ENCODE measurements at places on chromosomes 7 and 10.

DNA sequence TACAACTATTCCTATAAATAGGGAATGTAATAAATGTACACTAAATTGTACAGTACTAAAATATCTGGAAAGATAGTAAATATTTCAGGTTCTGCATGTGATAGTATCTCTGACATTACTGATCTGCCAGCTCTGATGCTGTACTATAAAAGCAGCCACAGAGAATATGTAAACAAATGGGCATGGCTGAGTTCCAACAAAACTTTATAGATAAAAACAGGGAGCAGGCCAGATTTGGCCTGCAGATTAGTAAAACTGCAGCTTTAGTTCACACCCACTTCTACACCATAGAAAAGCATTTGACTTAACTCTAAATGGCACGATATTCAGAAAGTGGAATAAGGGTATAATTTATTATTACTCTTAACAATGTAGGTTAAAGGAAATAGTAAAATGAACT is 18.8 kb upstream of the TLL2 start:
- no peak for DNase-seq

- DNase-seq, result no peak
These were observed 73.9 kb downstream of the GRID1 start for GRCh38 chr10:86292462-86293395.

DNA sequence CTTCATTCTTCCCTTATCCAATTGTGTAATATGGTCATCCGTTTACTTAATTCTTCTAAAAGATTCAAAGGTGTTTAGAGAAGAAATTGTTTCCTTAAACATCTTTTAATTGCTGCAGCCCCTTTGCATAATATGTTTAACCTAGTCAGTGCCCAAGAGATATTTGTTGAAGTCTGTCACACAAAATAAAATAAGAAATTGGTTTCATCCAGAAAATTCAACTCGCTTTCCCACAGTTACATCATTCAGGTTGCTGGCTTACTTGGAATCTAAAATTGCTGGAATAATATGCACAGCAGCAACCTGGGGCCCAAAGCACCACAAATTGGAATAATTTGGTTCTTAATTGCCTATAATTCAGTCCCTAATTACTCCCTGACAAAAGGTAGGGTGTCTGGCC is 155.1 kb upstream of the ETV1 start:
- DNase-seq, result no peak

DNA sequence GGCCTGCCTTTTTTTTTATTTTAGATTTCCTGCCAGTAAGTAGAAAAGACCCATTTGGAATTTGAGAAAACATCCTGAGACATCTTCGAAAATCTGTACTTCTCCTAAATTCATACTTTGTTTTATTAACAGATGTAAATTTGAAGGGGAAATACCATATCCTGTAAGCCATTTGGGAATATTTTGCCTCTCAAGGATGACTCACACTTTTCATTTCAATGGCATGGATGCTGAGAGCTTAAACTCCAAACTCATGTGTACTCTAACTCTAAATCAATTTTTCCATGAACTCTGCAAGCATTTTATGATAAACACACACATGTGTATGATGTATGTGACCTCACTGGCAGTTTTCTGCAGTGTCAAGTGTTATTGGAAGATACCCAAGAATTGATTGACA is 89.0 kb downstream of the SEMA3A start:
- no peak for DNase-seq

DNA sequence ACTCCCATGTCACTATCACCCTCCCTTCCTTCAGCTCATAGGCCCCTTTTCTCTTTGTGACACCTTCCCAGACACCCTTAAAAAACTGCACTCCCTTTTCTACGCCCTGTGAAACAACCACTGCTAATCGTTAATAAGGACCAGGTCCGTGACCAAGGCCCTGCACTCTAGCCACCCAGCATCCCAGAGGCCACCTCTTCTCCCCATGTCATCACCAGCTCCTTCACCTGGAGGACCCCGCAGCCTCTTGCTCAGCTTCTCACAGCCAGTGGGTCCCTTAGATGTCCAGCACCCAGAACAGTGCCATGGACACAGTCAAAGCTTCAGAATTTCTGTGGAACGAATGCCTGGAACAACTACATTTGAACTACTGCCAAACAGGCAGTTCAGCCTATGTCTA is 2.3 kb downstream of the PARD3 start:
- no peak for DNase-seq

DNA sequence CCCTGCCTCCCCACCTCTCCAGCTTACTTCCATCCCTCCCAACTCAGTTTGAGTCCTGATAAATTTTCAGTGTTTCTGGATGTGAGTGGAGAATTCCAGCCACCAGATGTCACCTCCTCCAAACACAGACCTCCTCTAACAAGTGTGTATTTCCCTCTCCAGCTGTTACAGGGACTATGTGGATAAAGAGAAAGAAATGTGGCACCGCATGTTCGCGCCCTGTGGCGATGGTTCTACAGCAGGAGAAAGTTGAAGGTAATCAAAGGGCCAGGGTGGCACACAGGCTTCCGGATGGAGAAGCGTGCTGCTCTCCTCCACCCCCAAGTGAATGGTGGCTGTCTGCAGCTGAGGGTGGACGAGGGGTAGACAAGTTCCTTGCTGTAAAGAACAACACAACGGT is 14.7 kb downstream of the FKBP6 start:
- no peak for DNase-seq

GRCh38 chr7:103130901-103131624 is 17.8 kb downstream of the NAPEPLD start:
- DNase-seq, result no peak

GRCh38 chr7:155762655-155763054 is 49.6 kb downstream of the SHH start:
- no peak for DNase-seq

- no peak for DNase-seq
These were observed 134.3 kb downstream of the TAX1BP1 start for GRCh38 chr7:27873981-27874957.

DNA sequence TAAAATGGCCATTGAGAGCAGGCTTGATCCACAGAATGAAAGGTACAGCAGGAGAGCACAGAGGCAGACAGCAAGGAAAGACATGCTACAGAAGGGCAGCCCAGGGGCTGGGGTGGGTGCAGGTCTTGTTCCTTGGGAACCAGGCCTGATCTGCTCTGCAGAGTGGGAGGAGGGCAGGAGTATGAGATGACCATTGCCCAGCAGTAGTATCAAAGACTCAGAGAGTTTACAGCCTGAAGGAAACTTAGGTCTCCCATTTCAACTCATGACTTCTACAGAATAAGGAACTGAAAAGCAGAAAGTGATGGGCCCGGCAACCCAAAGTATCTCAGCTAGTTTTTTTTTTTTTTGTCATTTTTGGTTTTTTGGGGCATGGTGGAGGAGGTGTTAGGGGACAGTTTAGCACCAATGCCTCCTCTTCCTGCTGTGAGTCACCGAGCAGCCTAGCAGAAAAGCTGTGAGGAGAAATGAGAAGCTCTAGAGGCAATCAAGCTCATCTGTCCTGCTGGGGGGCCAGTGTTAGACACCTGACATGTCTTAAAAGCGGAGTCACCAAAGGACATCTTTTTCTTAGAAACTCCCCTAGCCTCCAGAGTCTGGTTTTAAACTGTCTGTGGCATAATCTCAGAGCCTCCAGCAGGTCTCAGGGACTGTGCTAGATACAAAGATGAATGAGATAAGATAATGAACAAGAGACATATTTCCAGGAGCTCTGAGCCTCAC is 34.3 kb upstream of the HERPUD2 start:
- peak; percentile 85 for DNase-seq

- no peak for DNase-seq
These were observed 71.8 kb upstream of the STEAP1B start for GRCh38 chr7:22571766-22572165.

- no peak for DNase-seq
These were observed 117.7 kb upstream of the PODXL start for GRCh38 chr7:131674131-131674530.

GRCh38 chr10:73404690-73405089 is 9.2 kb downstream of the ANXA7 start:
- no peak for DNase-seq

GRCh38 chr7:46616636-46617035 is 695.6 kb upstream of the IGFBP3 start:
- DNase-seq, result no peak
